NCI-H2081 treated with DMSO at 0.1 percent for 48 hours (cell line): ENCODE measurements at places on chromosomes 6 and 20.

DNA sequence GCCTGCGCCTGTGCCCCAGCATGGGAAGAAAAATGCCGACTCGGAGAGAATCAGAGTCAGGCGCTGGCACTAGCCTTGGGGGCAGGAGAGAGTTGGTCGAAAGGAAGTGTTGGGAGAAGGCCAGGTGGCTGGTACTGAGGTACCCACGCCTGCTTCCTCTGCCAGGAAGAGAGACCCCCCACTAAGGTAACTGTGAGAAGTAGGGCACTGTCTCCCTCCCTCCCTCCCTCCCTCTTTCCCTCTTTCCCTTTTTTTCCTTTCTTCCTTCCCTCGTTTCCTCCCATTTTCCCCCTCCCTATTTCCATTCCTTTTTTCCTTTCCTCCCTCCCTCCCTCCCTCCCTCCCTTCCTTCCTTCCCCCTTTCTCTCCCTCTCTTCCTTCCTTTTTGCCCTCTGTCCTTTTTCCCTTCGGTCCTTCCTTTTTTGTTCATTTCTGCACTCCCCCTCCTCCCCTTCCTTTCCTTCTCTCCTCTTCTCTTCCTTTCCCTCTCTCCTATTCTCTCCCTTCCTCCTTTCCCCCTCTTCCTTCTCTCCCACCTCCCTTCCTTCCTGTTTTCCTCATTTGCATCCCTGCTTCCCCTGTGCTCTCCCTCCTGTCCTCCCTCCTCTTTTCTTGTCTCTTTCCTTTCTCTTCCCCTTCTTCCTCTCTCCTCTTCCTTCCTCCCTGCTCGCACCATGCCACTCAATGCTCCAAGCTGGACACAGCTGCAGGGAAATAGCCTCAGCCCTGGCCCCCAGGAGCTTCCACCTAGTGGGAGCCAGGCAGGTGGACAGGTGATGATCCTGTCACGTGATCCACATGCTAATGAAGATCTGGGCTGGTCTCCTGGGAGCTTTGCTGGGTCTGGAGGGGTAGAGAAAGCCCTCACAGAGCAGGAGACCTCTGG is 148.0 kb downstream of the DHX35 start:
- no peak for DNase-seq

DNA sequence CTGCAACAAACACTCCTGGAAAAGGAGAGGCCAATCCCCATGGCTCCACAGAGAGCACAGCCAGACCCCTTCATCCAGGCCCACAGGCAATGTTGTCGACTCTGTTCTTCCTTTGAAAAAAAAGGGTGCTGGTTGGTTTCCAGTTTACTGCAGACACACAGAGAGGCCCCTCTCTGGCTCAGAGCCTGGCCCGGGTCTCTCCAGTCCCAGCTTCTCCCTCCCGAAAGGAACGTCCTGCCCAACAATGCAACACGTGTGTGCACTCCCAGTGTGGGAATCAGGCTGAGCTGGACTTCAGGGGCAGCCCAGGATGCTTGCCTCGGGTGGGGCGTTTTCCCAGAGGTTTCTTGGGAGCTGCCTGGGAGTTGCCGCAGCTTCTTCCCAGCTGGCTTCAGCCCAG is 4.5 kb upstream of the NKAIN4 start:
- DNase-seq, result no peak

DNA sequence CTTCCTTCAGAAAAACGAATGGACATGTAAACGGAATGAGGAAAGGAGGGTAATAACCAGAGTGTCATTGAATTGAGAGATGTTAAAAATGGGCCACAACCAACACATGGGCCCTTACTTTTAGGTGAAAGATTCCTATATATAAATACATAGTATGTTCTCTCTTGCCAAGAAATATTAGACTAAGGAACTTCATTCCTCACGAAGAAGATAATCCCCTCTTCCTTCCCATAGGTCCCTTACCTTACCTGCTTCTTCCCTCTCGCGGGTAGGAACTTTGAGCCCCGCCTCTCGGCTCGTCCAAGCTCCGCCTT is 295 bp upstream of the TBC1D22B start:
- no peak for DNase-seq

GRCh38 chr6:167227984-167228383 is 63.1 kb upstream of the UNC93A start:
- no peak for DNase-seq

DNA sequence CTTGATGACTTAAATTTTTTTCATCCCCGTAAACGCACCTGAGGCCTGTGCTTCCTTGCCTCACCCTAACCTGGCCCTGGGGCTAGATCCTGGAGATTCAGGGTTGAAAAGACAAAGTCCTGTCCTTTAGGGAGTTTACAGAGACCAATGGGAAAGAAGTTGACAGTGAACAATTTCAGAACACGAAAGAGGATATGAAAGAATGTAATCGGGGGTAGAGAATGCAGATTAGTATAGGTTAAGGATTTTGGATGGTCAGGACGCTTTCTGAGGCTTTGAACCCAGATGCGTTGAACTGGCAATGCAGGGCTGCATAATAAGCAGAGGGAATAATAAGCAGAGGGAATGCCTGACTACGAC is 1.7 kb upstream of the FBXO5 start:
- no peak for DNase-seq

DNA sequence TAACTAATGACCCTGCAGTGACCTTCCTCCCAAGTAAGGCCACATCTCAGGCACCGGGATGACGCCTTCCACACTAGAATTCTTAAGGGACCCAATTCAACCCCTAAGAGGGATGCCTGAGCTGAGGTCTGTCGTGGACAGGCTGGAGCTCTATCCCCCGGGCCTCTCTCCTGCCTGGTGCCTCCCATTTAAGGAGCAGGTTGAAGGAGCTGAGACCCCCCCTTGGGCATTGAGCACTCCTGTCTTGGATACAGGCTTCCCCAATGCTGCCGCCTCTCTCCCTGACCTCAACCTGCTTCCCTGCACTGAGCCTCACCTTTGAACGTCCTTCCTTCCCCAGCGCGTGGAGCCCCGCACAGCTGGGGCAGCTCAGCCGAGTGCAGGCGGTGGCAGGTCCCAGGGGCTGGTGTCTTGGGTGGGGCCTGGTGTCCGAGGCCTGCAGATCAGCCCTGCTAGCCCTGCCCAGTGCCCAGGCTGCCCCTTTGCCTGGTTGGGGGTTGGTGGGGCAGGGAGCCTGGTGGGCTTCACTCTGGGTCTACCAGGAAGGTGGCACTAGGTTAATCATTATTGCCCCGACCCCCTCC is 19.9 kb upstream of the BHLHE23 start:
- DNase-seq, result no peak

DNA sequence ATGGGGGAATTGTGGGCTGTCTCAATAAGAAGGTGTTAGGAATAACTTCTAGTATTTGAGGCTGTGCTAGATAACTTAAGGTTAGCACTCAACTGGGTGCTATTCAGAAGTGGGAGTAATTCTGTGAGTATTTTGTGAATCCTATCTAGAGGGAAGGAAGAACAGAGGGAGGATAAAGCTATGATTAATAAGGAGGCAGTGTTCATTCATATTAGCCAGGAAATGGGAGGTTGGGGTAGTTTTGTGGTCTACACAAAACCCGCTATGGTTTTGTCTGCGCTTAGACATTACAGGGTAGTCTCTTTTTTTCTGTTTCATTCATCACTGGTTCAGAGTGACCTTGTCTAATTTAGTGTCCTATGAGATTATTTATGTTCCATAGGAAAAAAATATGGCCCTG is 341.0 kb downstream of the ARHGAP18 start:
- DNase-seq, result no peak

DNA sequence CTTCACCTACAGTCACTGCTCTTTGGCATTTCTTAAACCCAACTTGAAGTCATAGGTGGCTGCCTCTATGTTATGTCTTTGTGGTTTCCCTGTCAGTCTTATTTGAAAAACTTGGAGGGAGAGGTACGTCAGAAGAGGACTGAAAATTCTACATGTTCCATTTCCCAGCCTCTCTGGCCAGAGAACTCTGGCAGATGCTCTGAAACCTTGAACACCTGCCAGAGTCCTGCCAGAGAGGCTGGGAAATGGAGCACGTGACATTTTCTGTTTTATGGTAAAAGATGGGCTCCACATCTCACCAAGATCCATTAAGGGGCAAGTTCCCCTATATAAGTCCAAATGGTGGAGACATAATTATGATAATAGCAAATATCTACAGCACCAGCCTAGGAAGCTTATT is 99.5 kb downstream of the MAFB start:
- DNase-seq, result no peak

GRCh38 chr6:32149092-32149755 is 2.5 kb downstream of the PRRT1 start:
- no peak for DNase-seq

DNA sequence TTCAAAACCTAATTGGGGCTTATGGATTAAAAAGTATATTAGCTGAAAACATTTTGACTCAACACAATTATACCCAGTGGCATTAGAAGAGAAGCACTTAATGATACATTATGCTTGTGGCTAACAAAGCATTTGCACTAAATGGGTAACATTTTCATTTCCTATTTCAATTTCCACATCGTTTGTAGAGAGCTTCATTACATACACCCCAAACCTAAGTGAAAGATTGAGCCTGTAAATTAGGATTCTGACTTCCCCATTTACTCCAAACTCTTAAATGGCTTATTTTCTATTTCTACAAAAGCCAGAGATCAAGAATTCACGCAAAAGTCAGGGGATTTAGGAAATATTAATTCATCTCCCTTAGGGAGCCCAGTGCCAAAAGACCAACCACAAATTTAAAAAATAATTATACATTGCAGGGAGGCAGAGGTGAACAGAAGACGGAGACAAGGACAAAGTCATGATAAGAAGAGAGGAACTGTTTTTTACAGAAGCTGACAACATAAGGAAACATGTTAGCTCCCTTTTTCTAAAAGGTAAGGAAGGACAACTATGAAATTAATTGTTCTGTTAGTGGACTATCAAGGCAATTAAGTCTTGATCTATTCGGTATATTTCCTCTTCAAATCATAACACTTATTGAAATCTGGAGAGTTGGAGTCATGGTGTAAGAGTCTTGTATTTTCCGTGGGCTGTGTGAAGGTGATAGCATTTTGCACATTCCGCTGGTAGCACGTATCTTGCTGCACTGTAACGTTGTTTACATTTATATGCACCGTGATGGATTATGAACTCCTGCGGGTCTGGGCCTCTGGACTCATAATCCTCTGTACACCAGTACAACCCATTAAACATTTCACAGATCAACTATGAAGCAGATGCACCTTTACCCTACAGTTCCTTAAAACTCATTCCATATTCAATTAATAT is 24.8 kb upstream of the EZR start:
- no peak for DNase-seq

GRCh38 chr20:21643417-21643816 is 62.0 kb upstream of the PAX1 start:
- DNase-seq, result no peak

- no peak for DNase-seq
These were observed 152.4 kb upstream of the PROKR2 start for GRCh38 chr20:5469111-5469510.

GRCh38 chr6:157667211-157668008 is 155.6 kb upstream of the SNX9 start:
- no peak for DNase-seq

GRCh38 chr6:129508477-129509145 is 201.4 kb downstream of the ARHGAP18 start:
- no peak for DNase-seq

DNA sequence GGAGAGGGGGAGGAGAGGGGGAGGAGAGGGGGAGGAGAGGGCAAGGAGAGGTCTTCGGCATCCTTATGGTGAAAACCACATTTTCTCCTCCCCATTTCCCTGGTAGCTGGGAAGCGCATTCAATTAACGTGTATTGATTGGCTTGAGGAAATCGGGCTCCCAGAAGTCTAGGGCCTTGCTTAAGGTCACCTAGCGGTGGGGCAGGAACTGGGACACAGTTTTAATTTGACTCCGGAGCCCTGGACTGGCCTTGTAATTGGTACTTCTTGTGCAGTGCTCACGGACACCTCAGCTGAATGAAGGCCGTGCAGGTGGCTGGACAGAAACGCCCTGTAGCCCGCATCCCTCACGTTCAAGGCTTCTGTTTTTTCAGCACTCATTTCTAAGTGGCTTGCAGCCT is 42.8 kb downstream of the CTCFL start:
- DNase-seq, result no peak

GRCh38 chr20:53621482-53622246 is 28.0 kb upstream of the ZNF217 start:
- no peak for DNase-seq

- DNase-seq, result peak; percentile 41
These were observed 5.2 kb downstream of the GTSF1L start for GRCh38 chr20:43721429-43722152.

DNA sequence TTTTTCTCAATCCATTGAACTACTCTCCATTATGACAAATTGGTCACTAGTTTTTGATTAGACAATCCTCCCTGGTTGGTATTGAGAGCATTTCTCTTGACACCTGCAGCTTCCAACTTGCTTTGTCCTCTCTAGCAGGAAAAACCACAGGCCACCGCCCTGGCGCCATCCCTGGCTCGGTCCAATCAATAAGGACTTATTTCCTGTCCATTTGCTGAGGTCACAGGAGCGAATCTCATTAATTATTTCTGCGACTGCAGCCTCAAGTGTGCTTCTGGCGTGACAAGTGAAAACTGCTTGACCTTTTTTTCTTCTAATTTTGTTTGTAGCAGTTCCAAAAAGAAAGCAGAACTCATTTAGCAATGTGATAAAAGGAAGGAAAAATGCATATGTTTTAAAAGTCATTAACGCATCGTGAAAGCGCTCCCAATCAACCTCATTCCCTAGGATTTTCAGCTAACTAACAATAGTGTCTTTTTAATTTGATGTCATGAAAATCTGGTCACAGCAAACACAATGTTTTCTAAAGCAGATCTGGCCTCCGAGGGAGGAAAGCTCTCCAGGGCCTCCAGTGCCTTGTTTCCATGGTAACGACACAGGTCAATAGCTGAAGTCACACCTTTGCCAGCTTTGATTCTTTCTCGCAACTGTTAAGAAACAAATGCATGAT is 39.0 kb upstream of the BEND3 start:
- no peak for DNase-seq

DNA sequence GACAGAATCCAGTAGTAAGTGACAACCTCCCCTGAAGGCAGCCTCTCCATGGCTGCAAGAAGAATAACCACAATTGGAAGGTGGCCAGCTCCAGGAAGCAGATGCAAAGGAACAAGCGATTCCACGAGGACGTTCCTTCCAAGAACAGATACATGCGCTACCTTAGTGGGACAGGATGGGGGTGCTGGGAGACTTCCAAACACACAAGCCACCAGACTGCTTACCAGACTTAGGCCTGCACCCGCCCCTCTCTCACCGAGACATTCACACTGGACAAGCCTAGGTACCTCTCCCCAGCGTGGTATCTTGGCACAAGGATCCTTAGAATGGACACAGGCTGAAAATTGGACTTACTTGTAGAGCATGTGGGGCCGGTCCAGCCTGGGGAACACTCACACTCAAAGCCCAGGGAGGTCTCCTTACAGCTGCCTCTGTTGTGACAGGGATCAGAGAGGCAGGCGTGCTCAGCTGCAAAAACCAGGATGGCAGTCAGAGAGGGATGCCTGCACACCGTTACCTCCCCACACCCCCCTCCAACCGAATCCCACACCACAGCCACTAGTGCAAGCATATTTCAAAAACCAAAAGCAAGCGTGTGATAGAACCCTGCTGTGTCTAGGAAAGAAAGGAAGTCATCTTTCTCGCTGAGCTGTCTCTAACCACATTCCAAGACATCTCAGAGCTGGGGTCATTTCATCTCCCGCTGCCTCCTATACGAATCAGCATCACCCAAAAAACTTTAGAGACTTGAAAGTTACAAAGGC is 22.4 kb downstream of the JAG1 start:
- DNase-seq, result no peak

GRCh38 chr6:155079985-155080452 is 84.9 kb downstream of the TIAM2 start:
- DNase-seq, result no peak

- DNase-seq, result no peak
These were observed 683.0 kb downstream of the DHX35 start for GRCh38 chr20:39645131-39645530.

- no peak for DNase-seq
These were observed 31.4 kb downstream of the SLC35F1 start for GRCh38 chr6:117938311-117938995.
